ENCODE measurements at places on chromosomes 3 and 15. TPM values are rescaled to one million over a fixed set of nuclear protein-coding genes. Genes with fewer than 3 reads are reported as not detected.

DNA sequence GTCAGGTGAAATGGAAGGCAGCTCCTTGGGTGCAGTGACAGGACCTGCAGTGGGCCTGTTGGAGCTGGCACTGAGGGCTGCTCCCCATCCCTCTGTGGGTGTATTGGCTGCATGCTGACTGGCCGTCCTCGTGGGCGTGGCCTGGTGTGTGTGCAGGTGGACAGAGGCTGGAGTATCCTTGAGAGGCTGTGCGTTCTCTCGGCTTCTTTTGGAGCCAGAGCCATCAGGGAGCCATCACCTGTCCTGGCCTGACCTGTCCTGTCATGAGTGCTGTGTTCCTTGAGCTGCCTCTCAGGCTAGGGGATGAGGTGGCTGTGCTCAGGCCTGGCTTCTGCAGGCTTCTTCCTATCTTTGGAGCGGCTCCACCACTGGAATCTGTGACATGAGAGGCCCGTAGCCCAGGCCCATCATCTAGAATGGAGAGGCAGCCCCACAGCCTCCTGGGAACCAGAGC, 61.5 kb downstream of the APBA2 start:
- no peak for DNase-seq
- no peaks in the 10 kb centered on the region for H3K27me3 ChIP-seq
- H3K36me3 ChIP-seq = no peaks in the 10 kb centered on the region
- H3K4me1 ChIP-seq = peaks cover 71% of the 10 kb centered on the region
- peak overlapping the region; percentile 50 for H3K27ac ChIP-seq

DNA sequence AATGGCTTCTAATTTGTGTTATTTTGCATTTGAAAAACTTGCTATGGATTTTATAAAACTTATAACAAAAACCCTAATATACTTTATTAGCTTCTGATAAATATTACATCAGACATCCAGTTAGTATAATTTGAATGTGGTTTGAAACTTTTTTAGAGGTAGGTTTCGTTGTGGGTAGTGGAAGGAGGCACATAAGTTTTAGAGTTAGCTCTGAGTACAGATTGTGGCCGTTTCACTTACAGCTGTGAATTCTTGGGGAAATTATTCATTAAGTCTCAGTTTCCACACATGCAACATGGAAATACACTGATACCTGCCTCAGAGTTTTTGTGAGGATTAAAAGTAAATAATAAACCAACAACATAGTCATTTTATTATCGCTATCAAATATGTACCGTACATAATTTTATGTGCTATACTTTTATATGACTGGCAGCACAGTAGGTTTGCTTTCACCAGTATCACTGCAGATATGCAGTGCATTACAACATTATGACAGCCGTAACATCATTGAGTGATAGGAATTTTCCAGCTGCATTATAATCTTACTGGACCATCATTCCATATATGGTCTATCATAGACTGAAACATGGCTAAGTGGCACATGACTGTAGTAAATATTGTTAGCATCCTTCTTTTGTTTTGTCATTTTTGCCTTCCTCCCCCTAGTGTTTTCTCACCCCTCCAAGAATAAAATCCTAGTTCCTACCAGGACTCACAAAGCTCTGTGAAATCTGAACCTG, 175.6 kb downstream of the AKAP13 start:
- H3K36me3 ChIP-seq = no peaks in the 10 kb centered on the region
- H3K4me3 ChIP-seq = no peak overlapping the region
- no peak overlapping the region for H3K27ac ChIP-seq
- H3K4me1 ChIP-seq = peaks cover 12% of the 10 kb centered on the region

DNA sequence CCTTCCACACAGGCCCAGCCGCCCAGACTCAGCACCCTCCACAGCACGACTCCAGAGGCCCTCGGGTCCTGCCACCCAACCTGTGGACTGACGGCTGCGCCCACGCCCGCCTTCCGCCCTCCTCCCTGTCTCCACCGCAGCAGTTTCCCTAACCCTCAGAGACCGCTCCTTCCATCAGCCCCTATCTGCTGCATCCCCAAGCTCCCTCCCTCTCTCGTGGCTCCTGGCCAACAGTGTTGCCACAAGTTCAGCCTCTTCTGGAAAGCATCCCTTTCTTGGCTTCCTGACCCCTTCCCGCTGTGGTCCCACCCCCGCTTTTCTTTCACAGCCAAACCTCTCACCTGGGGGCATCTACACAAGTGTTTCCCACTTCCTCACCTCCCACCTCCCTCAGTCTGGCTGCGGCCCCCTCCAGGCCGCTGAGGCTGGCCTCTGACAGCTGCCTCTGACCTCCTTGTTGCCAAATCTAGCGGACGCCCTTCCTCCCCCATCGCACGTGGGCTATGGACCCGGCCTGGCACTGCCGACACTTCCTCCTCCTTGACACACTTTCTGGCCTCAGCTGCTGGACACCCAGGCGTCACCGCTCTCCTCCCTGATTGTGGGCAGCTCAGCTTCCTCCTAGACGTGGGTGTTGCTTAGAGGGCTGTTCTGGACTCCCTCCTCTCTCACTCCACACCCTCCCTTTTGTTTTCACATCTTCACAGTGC, 168.8 kb upstream of the TLE3 start:
- no peaks in the 10 kb centered on the region for H3K36me3 ChIP-seq
- no peak overlapping the region for H3K4me3 ChIP-seq
- H3K27me3 ChIP-seq = peaks cover 17% of the 10 kb centered on the region
- H3K4me1 ChIP-seq = peaks cover 75% of the 10 kb centered on the region
- peak; percentile 37 for DNase-seq

DNA sequence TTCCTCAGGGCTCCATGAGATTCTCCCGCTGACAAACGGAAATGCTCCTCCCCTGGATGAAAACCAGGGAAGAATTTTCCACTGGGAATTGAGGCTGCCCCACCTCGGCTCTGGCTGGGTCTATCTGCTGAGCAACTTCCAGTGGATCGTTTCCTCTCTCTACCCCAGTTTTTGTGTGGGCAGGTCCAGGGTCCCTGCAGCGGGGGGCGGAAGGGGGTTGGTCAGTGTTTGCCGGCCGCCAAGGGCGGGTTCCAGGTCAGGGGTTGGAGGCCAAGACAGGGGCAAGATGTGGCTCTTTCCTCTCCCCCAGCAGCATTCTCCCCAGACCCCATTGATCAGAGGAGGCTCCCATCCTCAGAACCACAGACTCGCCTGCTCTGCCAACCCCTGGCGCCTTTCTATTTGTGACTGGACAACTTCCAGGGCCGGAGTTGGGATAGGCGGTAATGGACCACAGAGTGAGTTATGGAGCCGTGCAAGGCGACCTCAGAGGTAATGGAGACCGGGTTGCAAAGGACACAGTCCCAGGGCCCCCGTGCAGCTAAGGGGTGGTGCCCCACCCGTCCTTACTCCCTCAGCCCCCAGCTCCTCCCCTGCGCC, 92.2 kb downstream of the WNT7A start:
- no peak overlapping the region for H3K4me3 ChIP-seq
- no peaks in the 10 kb centered on the region for H3K27me3 ChIP-seq
- no peak overlapping the region for H3K27ac ChIP-seq

DNA sequence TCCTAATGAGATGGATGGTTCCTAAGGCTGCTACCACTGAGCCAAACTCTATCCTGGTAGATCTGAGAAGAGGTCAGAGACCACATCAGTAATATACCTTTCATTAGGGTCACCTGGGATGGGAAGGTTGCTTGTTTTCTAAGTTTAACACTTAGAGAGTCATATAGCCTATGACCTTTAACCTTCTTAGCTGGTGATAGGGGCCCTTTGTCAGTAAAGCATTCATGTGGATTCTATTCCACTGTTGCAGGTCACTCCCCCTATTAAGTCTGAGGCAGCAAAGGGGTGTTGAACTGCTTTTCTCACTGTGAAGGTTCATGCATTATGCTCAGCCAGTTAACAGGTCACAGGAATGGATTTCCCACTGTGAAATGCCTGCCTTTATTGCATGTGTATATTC, 6.1 kb upstream of the ZNF609 start:
- peaks cover 15% of the 10 kb centered on the region for H3K36me3 ChIP-seq
- DNase-seq = no peak
- no peak overlapping the region for H3K27ac ChIP-seq

DNA sequence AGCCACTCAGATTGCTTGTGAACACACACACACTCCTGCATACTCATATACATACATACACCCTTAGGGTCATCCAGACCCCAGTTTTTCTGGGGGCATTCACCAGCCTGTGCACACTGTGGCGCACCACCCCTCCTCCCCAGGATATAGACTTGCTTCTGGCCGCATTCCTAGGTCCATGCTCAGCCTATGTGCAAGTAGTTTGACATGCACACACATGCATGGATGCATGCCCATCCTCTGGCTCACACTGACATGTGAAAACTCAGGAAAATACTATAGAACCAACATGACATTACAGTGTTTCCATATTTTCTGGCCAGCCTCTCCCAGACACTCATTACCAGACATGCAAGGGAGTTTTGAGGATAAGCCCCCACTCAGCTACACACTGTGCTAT, 79.3 kb upstream of the POLG start:
- no peaks in the 10 kb centered on the region for H3K36me3 ChIP-seq
- no peak overlapping the region for H3K27ac ChIP-seq
- peaks cover 30% of the 10 kb centered on the region for H3K4me1 ChIP-seq
- H3K4me3 ChIP-seq = no peak overlapping the region

- H3K27me3 ChIP-seq = no peaks in the 10 kb centered on the region
- no peak for DNase-seq
- H3K4me3 ChIP-seq = no peak overlapping the region
Observed at GRCh38 chr3:116553355-116553754, 108.1 kb upstream of the LSAMP start.

The ARNT2 gene
- not detected for total RNA-seq

GRCh38 chr15:93179072-93179471, 90.1 kb upstream of the RGMA start:
- H3K27me3 ChIP-seq = no peaks in the 10 kb centered on the region
- DNase-seq = peak; percentile 31
- no peak overlapping the region for H3K27ac ChIP-seq
- no peak overlapping the region for H3K4me3 ChIP-seq

- H3K27me3 ChIP-seq = no peaks in the 10 kb centered on the region
- no peaks in the 10 kb centered on the region for H3K36me3 ChIP-seq
- no peaks in the 10 kb centered on the region for H3K4me1 ChIP-seq
- H3K4me3 ChIP-seq = no peak overlapping the region
- DNase-seq = no peak
Observed at GRCh38 chr3:112445839-112446238, 53.4 kb downstream of the BTLA start.

The FGD5 gene
- total RNA-seq = not detected

The CSPG4 gene
- total RNA-seq = 0.09 TPM

The RBP2 gene
- not detected for total RNA-seq

GRCh38 chr3:73394240-73394639, 230.5 kb downstream of the PDZRN3 start:
- no peaks in the 10 kb centered on the region for H3K4me1 ChIP-seq
- no peak for DNase-seq
- H3K27ac ChIP-seq = no peak overlapping the region
- H3K36me3 ChIP-seq = no peaks in the 10 kb centered on the region

The FOXL2 gene
- not detected for total RNA-seq

The AHSG gene
- not detected for total RNA-seq

The MEX3B gene
- total RNA-seq = 2.4 TPM

DNA sequence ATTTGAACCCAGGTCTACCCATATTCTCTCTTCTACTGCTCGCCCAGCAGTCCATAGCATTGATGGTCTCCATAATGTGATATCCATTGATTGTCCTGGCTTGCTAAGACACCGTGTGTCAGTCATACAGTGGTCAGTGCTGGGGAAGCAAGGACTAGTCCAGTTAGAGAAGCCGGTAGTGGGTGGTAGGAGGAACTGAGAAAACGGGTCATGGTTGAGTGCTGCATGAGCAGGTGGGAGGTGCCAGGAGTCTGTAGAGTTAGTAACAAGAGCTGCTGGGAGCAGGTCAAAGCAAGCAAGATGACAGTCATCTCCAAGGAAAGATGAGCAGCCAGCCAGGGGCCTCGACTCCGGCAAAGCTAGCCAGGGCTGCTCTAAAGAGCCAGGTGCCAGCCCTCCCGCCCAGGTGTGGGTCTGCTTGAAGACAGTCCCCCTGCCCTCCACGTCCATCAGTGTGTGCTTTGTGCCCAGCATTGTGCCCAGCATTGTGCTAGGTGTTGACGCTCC, 29.5 kb upstream of the USP3 start:
- H3K4me3 ChIP-seq = no peak overlapping the region
- H3K4me1 ChIP-seq = peaks cover 34% of the 10 kb centered on the region
- no peak for DNase-seq
- H3K27me3 ChIP-seq = no peaks in the 10 kb centered on the region

DNA sequence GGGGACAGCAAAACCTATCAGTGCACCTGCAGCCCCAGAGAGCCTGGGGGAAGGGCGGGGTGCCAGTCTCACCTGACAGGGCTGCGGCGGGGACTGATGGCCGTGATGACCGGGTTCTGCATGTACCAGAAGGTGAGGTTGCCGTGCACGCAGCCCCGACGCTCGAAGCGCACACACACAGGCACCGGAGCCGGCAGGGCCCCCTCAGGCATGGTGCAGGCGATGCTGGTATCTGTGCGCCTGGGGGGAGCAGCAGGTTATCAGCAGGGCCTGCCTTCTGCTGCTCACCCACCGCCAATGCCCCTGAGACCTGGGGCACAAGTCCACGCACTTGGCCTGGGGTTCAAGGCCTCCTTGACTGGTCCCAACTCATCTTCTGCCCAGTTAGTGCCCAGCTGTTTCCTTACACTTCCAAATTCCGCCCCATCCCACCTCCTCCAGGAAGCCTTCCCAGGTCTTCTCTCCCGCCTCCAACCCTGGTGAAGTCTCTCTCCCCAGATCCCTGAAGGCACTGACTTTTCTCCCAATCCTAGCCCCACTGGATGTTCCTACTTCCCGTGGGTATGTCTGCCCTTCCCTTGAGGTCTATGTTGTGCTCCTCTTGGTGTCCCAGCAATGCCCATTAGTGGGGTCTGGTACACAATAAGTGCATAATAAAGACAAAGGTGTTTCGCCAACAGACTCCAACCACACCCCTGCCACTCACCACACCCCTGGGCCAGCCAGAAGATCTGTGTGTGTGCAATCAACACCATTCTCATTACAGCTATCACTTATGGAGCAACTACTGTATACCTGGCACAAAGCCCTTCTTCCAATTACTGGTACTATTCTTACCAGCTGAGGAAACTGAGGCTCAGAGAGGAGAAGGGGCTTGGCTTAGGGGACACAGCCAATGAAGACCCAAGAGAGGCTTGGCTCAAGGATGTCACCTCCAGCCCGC, 28.9 kb downstream of the H1-8 start:
- H3K27ac ChIP-seq = no peak overlapping the region
- H3K4me1 ChIP-seq = peaks cover 57% of the 10 kb centered on the region
- peaks cover 17% of the 10 kb centered on the region for H3K36me3 ChIP-seq
- no peak for DNase-seq
- H3K27me3 ChIP-seq = no peaks in the 10 kb centered on the region
